ENCODE measurements at places on chromosomes 11 and 22.

DNA sequence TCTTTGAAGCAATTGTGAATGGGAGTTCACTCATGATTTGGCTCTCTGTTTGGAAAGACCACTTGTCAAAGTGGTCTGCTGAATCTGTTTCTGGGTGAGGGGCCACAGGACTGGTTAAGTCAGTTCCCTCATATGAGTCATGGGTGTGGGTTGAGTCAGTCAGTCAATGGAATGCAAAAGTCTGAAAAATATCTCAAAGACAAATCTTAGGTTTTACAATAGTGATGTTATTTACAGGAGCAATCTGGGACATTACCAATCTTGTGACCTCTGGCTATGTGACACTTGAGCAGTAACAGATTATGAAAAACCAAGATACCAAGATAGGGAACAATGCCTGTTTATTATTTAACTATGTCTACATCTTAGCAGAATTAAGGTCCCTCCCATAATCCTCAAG lies 311.6 kb downstream of the AASDHPPT start:
- DNase-seq = no peak

DNA sequence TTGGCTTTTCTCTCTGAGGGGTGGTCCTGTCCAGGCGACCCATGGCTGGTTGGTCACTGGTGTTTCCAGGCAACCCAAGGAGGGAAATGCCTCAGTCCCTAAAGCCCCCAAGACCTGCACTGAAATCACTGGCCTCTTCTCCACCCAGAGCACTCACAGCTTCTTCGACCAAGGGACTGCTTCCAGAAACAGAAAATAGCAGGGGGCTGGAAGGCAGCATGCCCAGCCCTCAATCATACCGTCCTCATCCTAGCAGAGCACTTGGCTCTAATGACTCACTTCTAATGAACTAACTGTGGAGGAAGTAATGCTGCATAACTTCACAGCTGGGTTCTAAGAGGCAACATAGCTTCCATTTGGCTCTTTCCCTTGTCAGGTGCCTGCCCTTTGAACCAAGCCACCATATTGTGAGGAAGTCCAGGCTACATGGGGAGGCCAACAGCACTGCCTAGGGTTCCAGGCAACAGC lies 27.6 kb downstream of the DKK3 start:
- no peak for DNase-seq

DNA sequence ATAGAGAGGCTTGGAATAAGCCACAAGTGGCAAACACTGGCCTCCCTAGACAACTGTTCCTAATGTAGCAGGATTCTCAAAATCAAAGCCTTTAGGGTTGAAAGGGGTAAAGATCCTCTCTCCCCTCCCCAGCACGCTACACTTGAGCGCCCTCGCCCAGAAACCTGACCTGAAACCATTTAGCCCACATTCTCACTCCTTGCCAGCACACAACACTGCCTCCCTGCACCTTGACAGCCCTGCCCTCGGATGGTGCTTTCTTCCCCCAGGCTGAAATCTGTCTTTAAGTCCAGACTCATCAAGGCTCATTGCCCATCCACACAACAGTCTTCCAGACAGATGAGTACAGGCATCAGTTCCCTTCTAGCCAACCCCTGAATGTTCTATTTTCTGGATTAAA lies 26.5 kb downstream of the CWC15 start:
- DNase-seq = no peak

GRCh38 chr11:96098511-96099241 lies 174.8 kb upstream of the MTMR2 start:
- DNase-seq = no peak

GRCh38 chr11:120660024-120660565 lies 148.5 kb downstream of the GRIK4 start:
- no peak for DNase-seq

- no peak for DNase-seq
Measured at GRCh38 chr11:75014129-75014528, 25.4 kb downstream of the NEU3 start.

DNA sequence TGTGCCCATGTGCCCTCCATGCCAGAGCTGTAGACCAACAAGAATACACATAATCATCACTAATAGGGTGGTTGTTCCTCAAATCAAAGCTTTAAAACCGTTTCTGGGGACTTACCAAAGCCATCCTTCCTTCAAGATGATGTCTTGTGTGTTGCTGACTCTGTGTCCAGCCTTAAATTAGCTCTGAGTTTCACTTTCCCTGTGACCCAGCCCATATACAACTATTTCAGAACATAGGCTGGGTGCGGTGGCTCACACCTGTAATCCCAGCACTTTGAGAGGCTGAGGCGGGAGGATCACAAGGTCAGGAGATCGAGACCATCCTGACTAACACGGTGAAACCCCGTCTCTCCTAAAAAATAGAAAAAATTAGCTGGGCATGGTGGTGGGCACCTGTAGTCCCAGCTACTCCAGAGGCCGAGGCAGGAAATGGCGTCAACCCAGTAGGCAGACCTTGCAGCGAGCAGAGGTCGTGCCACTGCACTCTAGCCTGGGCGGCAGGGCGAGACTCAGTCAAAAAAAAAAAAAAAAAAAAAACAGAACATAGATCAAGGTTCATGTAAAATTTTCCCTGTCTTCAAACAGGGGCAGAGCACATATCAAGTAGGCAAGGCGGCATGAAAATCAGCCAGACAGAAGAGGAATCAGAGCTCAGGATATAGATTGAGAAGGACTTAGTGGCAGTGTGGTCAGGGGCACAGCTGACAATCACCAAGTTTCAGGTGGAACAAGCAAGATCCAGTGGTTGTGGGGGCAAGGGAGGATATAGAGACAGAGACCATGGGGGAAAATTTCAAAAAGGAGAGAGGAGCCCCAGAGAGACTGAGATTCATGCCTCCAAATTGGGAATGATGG lies at the start of gene PLAAT2:
PLAAT2 (minus strand) TSS at position 179 of the 855 bp plus-strand sequence; CDS start at position 124, 55 bp downstream.
- DNase-seq = no peak

DNA sequence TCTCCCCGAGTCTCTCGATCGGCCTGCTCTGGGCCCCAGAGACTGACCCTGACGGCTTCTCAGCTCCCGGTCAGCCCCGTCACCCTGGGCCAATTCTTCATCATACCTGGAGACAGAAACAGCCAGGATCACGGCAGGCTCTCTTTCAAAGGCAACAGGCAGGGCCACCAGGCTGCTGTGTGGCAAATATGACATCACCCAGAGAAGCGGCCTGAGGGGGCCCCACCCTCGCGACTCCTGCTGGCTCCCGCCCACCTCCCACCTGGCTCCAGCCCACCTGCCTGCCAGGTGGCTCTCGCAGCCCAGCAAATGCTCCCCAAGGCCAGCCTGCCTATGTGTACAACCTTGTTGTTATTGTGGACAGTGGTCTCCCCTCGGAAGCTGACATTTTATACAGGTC lies 24.9 kb upstream of the PACSIN2 start:
- no peak for DNase-seq

DNA sequence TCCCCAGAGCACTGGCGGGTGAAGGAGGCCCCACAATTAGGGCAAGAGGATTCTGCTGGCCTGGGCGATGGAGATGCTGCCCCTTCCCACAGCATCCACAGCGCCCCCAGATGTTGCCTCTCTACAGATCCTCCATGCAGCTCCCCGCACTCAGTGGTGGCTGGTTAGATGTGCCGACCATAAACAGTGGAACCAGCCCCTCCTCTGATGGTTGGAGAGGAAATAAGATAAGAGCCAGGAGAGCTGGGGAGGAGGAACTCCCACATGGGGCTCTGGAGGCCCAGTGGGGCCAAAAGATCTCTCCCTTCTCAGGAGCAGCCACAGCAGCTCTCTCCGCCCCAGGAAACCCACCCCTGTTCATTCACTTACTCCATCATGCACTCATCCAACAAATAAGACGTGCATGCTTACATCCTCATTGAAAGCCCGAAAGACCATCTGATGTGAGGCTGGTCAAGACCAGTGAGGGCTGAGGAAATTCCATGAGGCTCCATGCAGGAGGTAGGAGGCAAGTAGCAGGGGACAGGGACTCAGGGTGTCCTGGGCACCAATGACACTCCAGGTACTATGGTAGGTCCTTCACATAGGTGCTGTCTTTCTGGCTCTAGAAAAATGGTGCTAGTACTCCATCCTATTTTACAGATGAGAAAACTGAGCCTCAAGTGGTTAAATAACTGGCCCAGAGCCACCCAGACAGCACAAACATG lies 1.5 kb downstream of the PTGDR2 start:
- DNase-seq = no peak

DNA sequence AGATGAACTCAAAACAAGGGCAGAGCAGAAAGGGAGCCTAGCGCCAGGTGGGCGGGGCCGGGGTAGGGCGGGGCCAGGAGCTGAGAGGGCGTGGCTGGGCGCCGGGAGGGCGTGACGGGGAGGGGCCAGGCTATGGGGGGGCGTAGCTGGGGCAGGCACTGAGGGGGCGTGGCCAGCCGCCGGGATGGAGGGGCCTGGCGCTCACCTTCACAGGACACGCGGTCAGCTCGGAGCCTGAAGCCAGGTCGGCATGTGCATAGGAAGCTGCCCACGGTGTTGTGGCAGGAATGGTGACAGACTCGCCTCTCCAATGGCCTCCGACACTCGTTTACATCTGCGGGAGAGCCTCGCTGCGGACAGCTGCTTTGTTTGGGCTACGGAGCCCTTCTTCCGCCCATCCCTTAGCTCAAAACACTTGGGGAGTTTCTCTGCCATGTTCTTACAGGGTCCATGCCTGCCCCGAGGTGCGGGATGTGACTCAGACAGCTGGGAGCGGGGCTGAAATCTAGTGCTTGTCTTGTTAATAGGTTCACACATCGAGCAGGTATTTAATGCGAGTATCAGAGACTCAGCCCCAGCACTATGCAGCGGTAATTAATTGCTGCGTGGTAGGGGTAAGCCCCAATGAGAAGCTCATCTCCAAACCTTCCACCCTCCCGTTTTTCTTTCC lies 13.4 kb downstream of the VWCE start:
- DNase-seq = no peak
